ENCODE measurements at places on chromosomes 4 and X. TPM values are rescaled to one million over a fixed set of nuclear protein-coding genes. Genes with fewer than 3 reads are reported as not detected.

CDS1 gene
- polyA plus RNA-seq = 0.01 TPM

GRIPAP1 gene
- polyA plus RNA-seq = 23.4 TPM

VBP1 gene
- 11.3 TPM for polyA plus RNA-seq

GAGE12H gene
- not detected for polyA plus RNA-seq

CLDN22 gene
- polyA plus RNA-seq = 0.07 TPM

PPM1K gene
- polyA plus RNA-seq = 9.0 TPM

CPZ gene
- 70.9 TPM for polyA plus RNA-seq

ARR3 gene
- polyA plus RNA-seq = not detected

SLC9A7 gene
- 21.5 TPM for polyA plus RNA-seq

EGF gene
- 2.1 TPM for polyA plus RNA-seq

PF4V1 gene
- not detected for polyA plus RNA-seq

ARHGAP6 gene
- polyA plus RNA-seq = 1.0 TPM

MORC4 gene
- 12.3 TPM for polyA plus RNA-seq

BMX gene
- not detected for polyA plus RNA-seq

CRLF2 gene
- not detected for polyA plus RNA-seq

CHRDL1 gene
- 4.3 TPM for polyA plus RNA-seq

SMARCA1 gene
- polyA plus RNA-seq = 36.7 TPM

LDB2 gene
- 79.7 TPM for polyA plus RNA-seq

TBC1D8B gene
- polyA plus RNA-seq = 9.1 TPM

RPA4 gene
- polyA plus RNA-seq = 0.09 TPM

STAP1 gene
- polyA plus RNA-seq = not detected

TMEM255A gene
- polyA plus RNA-seq = 0.10 TPM

CXXC4 gene
- not detected for polyA plus RNA-seq

BBS12 gene
- polyA plus RNA-seq = 3.3 TPM

MAGEA11 gene
- not detected for polyA plus RNA-seq

MAPK10 gene
- 0.86 TPM for polyA plus RNA-seq

BGN gene
- 487 TPM for polyA plus RNA-seq

GPC3 gene
- polyA plus RNA-seq = not detected

GPR50 gene
- polyA plus RNA-seq = not detected

ADAM29 gene
- polyA plus RNA-seq = not detected

F8A1 gene
- 7.1 TPM for polyA plus RNA-seq

CTAG2 gene
- not detected for polyA plus RNA-seq

CITED1 gene
- polyA plus RNA-seq = not detected

HSFX3 gene
- not detected for polyA plus RNA-seq

PDE5A gene
- 69.0 TPM for polyA plus RNA-seq

SLBP gene
- 36.9 TPM for polyA plus RNA-seq

LRBA gene
- polyA plus RNA-seq = 8.2 TPM

TMEM150C gene
- 0.96 TPM for polyA plus RNA-seq

PASD1 gene
- not detected for polyA plus RNA-seq

TCEAL6 gene
- polyA plus RNA-seq = not detected

IRS4 gene
- polyA plus RNA-seq = not detected

PNMA3 gene
- 0.13 TPM for polyA plus RNA-seq

All from BJ (cell line).